ENCODE measurements at places on chromosomes 1 and 21.

DNA sequence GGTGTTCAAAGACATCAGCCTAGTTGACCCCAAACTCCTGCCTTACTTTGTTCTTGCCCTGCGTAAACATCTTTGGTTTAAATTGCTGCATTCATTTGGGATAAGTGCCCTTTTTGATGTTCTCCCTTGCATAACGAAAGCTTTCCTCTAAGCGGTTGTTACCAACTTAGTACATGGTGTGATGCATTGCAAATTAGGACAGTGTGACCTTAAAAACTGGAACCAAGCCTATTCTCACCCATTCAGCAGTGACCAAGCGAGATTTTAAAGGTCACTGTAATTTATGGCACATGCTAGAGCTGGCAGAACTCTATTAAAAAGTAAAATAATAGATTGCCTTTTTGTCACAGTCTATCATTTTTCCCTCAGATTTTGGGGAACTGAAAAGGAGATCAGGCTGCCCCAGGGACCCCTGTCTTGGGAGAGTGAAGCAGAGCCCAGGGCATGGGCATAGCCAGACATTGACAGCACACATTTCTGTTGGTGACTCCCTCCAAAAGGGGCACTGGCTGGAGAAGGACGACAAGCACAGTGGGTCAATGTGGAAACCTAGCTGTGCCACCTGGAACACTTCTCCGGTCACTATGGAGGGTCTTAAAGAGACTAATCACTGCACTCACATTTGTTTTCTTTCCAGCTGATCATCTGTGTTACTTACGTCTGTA is 63.9 kb downstream of the KCNK1 start:
- no peak for DNase-seq

GRCh38 chr1:162626094-162626493 is 6.2 kb upstream of the DDR2 start:
- DNase-seq, result no peak

DNA sequence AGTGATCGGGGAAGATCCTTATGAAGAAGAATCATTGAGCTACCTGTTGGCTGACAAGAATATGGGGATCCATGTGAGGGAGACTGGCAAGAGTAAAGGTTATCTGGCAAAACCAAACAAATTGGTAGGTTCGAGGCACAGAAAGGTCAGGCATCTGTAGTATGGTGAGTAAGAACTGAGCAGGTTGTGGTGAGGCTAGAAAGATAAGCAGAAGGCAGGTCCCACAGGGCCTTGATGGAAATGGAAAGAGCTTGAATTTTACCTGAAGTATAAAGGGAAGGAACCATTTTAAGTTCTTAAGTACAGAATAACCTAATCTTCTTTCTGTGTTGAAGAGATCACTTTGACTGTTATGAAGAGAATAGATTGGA is 11.1 kb downstream of the PTPRC start:
- no peak for DNase-seq

DNA sequence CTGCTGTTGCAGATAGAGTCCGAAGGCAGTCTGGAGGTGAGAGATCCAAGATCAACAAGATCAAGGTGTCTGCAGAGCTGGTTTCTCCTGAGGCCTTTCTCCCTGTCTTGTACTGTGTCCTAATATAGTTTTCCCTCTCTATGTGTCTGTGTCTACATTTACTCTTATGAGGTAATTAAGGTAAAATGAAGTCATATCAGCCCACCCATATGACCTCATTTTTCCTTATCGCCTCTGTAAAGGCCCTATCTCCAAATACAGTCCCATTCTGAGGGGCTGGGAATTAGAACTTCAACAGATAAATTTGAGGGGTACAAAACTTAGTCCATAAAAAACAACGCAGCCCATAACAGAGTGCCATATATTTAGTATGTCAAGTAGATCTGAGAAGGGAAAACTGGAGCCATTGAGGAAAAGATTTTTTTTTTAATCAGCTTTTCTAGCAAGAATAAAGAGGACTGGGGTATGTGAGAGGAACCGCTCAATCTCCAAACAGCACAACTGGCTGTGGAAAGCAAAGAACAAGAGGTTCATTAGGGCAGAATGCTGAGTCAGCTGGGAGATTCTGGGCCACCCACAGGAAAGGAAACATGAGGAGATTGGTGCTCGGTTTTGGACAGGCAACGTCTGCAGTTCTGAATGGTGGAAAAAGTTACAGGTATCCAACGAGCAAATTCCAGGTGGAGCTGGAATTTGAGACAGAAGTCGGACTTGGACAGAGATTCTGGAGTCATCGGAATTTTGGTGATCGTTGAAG is 65.7 kb downstream of the MAP3K21 start:
- DNase-seq, result no peak

DNA sequence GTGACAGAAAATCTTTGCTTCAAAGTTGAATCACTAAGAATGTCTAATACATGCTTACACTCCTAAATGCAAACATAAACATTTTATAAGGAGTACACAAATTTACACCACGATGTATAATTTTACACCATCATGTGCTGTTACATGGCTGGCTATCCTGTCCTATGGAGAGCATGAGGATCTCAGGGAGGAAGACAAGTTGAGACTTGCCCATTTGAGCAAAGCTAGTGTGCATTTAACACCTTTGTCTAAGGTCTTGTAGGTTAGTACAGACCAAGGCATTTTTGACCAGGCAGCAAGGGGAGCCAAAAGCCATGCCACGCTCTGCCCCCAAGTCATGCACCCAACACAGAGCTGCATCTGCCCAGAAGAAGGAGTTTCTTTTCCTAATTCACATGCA is 14.5 kb upstream of the COG2 start:
- no peak for DNase-seq

GRCh38 chr1:58921342-58921741 is 137.5 kb upstream of the JUN start:
- DNase-seq, result no peak

DNA sequence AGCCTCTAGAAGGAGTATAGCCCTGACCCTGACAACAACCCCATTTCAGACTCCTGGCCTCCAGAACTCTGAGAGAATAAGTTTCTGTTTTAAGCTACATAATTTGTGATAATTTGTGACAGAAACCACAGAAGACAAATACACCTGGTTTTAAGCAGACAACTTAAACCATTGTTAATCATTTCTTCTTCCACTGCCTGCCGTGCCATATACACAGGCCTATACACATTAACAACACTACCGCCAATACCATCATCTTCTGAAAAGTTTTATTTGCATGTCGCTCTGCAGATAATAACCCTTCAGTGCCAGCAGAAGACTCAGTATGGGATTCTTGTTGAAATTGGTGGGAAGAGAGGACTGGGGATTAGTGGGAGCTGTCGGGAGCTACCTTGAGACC is 39.9 kb upstream of the KRTAP19-8 start:
- DNase-seq, result no peak

GRCh38 chr1:198749279-198749678 is 110.4 kb downstream of the PTPRC start:
- DNase-seq, result no peak

- DNase-seq, result no peak
Measured at GRCh38 chr1:57325536-57325935, 98.3 kb downstream of the DAB1 start.

Measured in activated naive CD8-positive, alpha-beta T cell treated with anti-CD3 and anti-CD28 coated beads, Interleukin-2, amount 50 U/mL, for 16 hours (primary cell).